ENCODE measurements at places on chromosomes 5 and 9. TPM values are rescaled to one million over a fixed set of nuclear protein-coding genes. Genes with fewer than 3 reads are reported as not detected.

The ADGRD2 gene
- total RNA-seq = not detected

The FAM221B gene
- not detected for total RNA-seq

The RGS7BP gene
- not detected for total RNA-seq

The SAP30L gene
- total RNA-seq = 33.4 TPM

The SPATA31A3 gene
- not detected for total RNA-seq

The ANKRD31 gene
- 0.08 TPM for total RNA-seq

The PLPPR1 gene
- total RNA-seq = not detected

The PCDHB12 gene
- not detected for total RNA-seq

The PRR7 gene
- total RNA-seq = 30.9 TPM

The GFRA3 gene
- total RNA-seq = not detected

The PDGFRB gene
- 0.09 TPM for total RNA-seq

The BHMT gene
- not detected for total RNA-seq

The AJM1 gene
- total RNA-seq = 4.7 TPM

The MXD3 gene
- 14.2 TPM for total RNA-seq

The MYMK gene
- total RNA-seq = not detected

The IL9 gene
- not detected for total RNA-seq

The SLC4A9 gene
- total RNA-seq = 0.09 TPM

The OBP2B gene
- total RNA-seq = not detected

The GDA gene
- total RNA-seq = 1.2 TPM

The ZNF618 gene
- 7.6 TPM for total RNA-seq

The BTNL8 gene
- not detected for total RNA-seq

The TAF11L5 gene
- total RNA-seq = not detected

The PTPRD gene
- 0.16 TPM for total RNA-seq

The CCDC183 gene
- 0.15 TPM for total RNA-seq

The JAKMIP2 gene
- total RNA-seq = not detected

The EPB41L4A gene
- 2.8 TPM for total RNA-seq

The IFNB1 gene
- not detected for total RNA-seq

The UQCRQ gene
- total RNA-seq = 448 TPM

The SPAG8 gene
- total RNA-seq = 0.76 TPM

The DPP7 gene
- 123 TPM for total RNA-seq

The BARHL1 gene
- total RNA-seq = not detected

The FCN2 gene
- total RNA-seq = not detected

The GHR gene
- 0.03 TPM for total RNA-seq

The NAIP gene
- 0.18 TPM for total RNA-seq

The FRMPD1 gene
- 0.05 TPM for total RNA-seq

The SNCAIP gene
- not detected for total RNA-seq

The TRIM7 gene
- total RNA-seq = 27.8 TPM

The ARL14EPL gene
- total RNA-seq = 0.35 TPM

The NUDT12 gene
- total RNA-seq = 1.0 TPM

The TPPP gene
- 5.5 TPM for total RNA-seq

The CSF2 gene
- total RNA-seq = 0.47 TPM

The DRD1 gene
- total RNA-seq = 0.15 TPM

Measured in A549 treated with GW870086 at 1 μM for 4 hours (cell line).